ENCODE measurements at places on chromosomes 5 and 9.

- no peak for DNase-seq
Observed at GRCh38 chr9:14467675-14468374, 153.9 kb upstream of the NFIB start.

- no peak for DNase-seq
Observed at GRCh38 chr9:70616228-70616990, 202.0 kb upstream of the KLF9 start.

DNA sequence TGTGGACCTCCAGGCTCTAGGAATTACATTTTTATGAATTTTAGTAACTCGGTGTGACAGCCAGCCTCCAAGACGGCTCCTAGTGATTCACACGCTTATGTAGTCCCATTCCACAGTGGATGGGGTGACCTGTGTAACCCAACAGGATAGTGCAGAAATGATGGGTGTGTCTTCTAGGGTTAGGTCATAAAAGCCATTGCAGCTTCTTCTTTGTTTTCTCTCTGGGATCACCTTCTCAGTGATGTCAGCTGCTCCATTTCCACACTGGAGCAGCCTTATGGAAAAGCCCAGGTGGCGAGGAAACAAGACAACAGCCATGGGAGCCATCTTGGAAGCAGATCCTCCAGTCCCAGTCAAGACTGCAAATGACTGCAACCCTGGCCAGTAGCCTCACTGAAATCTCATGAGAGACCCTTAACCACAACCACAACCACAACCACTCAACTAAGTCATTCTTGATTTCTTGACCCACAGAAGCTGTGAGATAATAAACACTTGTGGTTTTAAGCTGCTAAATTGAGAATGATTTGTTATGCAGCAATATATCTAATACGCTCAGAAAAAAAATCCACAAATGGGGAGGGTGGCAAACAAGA, 5.1 kb upstream of the GNPDA1 start:
- no peak for DNase-seq

- DNase-seq: no peak
Observed at GRCh38 chr9:98453589-98454311, 198.3 kb upstream of the TBC1D2 start.

- DNase-seq: no peak
Observed at GRCh38 chr9:75069171-75069570, 18.8 kb downstream of the NMRK1 start.
